Effector CD4-positive, alpha-beta T cell (primary cell): ENCODE measurements at places on chromosomes 5 and 9.

DNA sequence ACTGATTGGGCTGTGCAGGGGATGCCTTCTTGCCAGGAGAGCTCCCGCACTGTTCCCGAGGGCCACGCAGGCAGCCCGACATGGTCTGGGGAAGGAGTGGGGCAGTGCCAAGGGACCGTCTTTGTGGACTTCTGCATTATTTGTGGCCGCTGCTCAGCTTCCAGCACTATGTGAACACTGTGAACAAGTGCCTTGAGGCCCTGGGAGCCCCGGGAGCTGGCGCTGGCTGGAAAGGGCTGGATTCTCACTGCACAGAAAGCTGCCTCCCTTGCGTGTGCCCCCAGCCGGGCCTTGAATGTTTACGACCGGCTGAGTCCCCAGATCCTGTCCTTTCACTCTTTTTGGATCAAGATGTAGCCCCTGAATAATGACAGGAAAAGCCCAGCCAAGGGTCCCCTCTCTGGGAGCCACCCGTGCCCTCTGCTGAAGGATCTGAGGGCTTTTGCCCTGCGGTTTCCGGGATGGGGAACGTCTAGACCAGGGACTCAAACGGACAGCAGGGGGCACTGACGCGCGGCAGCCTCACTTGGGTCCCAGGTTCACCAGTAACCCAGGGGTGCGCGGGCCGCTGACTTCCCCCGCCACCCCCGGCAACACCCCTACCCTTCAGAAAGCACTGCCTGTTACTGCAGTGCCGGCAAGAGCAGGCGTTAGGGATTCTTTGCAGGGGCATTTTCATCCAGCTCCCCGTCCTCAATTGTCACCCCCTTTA lies 98.9 kb upstream of the FCN2 start:
- no peak for DNase-seq

GRCh38 chr9:75046725-75047345 lies 18.7 kb upstream of the CARNMT1 start:
- DNase-seq, result no peak

GRCh38 chr9:70259512-70259802 lies 679 bp downstream of the SMC5 start:
- no peak for DNase-seq

DNA sequence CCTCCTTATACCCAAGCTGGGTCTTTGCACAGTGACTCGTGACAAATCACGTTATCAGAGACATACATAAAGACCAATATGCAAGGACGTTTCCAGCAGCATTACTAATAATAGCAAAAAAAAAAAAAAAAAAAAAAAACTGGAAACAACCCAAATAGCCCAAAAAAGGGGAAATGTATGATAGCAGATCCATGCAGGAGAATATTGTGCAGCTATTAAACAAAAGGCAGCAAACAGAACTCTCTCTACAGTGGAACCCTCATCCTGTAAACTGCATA lies 37.7 kb downstream of the C5orf15 start:
- no peak for DNase-seq

GRCh38 chr9:76177931-76178330 lies 216.3 kb downstream of the RFK start:
- no peak for DNase-seq

DNA sequence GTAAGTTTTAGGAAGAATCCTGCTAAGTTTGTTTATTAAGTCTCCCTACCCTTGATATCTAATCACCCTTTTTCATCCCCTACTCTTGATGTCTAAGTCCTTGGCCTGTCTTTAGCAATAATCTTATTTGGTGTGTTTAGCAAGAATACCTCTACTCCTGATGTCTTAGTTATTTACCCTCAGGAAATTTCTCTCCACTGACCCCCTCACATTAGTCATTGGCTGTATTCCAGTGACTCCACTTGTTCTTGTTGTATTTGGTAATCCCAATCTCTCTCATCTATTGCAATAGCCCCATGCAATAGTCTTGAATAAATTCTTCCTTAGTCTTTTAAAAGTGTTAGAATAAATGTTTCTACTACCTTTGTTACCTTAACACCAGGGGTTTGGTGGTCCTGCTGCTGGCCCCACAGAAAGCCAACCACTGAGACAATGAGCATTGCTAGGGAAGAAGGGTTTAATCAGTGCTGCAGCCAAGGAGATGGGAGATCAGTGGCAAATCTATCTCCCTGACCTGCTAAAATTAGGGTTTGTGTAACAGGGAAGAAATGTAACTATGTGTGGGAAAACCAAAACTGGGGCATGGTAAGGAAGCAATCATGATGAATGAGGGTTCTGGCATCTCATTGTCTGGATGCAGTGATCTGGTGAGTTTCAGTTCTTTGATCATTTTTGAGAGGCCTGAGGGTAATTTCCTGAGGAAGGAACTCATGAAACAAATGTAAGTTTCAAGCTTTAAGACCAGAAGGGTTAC lies 236.4 kb upstream of the DAB2 start:
- no peak for DNase-seq

GRCh38 chr5:67538855-67539506 lies 342.4 kb upstream of the CD180 start:
- no peak for DNase-seq

DNA sequence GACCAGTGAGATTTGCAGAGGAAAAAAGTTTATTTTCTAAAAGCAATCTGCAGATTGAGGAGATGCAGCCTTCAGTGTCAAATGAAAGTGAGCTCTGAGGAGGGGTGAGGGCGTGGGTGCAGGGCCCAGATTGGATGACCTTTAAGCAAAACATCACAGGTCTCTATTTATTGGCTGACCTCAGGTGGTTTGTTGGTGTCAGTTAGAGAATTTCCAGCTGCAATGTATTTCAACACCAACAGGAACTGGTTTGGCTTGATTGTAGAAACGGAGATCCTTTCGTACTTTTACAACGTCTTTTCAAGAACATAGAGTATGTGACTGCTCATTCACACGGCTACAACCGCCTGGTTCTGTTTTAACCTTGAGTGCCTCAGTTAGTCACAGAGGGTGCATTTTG lies 1069.1 kb downstream of the EFNA5 start:
- DNase-seq, result no peak

DNA sequence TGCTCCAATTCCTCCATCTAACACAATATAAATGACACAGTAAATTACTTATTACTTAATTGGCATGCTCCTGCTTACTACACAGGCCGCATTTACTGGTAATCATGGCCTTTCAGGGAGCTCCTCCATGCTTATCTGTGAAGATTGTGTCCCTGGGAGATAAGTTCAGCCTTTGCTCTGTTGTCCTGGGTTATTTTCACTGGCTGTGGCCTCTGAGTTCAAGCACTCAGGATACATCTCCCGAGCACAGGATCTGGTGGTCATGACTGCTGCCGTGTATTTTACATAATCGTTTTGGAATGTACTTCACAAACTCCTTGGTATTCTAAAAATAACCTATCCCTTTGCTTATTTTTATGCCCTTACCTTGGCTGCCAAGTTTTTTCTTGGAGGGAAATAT lies 215.7 kb downstream of the ICE1 start:
- DNase-seq, result no peak

DNA sequence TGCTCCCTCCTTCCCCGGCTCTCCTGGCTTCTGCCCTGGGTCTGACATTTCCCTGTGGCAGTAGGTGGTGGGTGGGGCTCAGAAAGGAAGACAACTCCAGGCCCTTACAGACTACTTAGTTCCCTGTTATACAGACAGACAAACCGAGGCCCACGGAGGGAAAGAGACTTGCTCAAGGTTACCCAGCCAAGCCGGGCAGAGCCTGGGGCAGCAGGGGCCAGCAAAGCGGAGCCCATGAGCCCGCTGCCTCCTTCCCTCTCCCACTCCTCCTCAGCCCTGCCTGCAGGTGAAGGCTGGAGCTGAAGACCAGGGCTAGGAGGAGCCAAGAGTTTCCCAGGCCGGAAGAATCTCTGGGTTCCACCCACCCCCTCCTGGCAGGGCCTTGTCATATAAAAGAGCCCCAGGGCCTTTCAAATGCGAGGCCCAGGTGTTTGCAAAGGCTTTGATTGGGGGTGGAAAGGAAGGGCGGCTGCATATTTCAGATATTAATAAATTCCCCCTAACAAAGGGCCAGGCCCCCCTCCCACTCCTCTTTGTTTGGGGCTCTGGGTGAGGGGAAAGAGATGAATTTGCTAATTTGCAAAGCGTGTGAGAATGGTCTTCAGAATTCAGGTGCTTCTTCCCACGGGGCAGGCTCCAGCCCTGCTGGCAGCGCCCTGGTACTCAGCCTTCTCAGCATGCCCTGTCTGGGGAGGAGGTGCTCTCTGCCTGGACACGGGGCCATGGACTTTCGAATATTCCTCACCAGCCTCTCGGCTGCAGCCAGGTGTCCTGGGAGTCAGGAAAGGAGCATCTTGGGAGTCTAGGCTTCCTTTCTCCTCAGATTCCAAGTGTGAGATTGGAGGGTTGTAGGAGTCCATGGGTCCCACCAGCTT lies 21.5 kb downstream of the SLC6A7 start:
- no peak for DNase-seq

GRCh38 chr9:80951675-80952074 lies 737.7 kb downstream of the TLE1 start:
- DNase-seq, result no peak

GRCh38 chr9:132239999-132240840 lies 78.4 kb downstream of the NTNG2 start:
- no peak for DNase-seq

DNA sequence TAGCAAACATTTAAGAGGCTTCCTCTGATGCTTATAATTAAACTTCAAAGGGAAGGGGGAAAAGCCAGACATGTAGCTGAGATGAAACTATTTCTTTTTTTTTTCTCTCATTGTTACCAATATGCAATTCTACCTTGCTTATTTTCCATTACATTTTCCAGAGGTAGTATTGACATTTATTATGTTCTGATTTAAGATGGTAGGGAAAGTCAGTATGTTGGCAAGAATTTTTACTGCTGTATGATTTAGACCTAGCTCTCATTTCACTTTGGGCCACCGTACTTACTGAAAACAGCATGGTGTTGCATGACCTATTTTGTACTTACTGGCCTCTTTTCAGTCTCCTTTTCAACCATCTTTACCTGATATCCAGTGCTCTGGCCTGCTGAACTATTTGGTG lies 9.6 kb upstream of the SPINK6 start:
- DNase-seq, result no peak

GRCh38 chr9:97864396-97864795 lies 11.4 kb downstream of the FOXE1 start:
- no peak for DNase-seq

DNA sequence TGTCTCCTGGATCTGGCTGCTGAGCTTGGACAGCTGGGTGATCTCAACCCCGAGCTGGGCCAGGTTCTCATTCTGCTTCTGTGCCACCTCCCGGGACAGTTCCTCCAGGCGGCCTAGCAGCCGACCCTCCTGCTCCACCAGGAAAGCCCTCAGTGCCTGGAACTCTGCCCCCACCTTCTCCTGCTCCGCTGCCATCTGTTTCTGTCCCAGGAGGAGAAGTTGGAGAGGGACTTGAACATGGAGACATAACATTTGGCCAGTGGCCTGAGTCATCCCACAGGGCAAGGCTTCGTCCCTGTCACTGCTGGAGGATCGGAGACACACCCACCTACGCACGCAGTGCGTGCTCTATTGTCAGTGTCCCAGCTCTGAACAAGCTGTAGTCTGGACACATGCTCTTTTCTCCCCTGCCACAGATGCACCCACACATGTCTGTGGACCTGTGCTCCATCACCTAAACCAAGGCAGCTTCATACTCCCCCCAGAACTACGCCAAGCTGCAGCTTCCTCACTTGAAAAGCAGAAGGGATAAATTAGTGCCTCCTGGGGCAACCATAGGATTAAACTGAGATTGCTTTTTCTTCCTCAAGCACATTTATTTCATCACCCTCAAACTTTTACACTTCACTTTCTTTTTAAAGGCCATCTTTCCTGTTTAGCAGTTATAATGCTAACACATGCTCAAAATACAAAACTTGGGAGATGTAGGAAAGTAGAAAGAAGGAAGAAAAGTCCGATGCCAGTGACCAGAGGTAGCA lies 4.9 kb downstream of the TRIM7 start:
- DNase-seq, result no peak

DNA sequence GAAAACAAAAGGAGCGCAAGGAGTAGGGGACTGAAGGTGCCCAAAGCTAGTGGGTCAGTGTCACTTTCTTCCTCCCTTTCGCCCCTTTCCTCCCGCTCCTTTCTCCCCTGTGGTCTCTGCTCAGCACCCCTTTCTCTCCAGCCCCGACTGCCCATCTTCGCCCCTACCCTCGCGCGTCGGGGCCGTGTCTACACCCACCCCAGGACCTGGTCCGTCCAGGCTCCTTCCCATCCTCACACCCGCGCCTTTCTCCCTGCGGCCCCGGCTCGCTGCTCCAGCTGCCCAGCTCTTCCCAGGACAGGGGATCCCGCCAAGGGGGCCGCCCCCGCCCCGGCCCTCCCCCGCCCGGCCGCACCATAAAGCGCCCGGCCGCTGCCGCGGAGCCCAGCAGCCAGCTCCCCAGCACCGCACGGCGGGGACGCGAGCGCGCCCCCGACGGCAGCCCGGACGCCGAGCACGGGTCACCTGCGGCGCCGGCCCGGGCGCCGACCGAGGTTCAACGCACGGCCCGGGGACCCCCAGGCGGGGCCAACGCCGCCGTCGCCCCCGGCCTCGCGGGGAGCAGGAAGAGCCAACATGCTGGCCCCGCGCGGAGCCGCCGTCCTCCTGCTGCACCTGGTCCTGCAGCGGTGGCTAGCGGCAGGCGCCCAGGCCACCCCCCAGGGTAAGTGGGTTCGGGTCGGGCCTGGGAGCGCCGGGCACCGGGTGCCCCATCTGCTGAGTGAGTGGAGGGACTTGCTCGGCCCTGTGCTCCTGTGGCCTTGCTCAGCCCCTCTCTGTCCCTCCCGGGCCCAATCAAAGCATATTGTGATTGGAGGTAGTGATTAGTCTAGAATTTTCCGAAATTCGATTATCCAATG lies at the start of gene THBS4:
Gene THBS4 (plus strand): TSS at position 387 of the 860 bp plus-strand sequence. CDS start 190 bp downstream, at position 577.
- no peak for DNase-seq

- DNase-seq, result no peak
These were observed 30.0 kb upstream of the TRIO start for GRCh38 chr5:14112998-14113652.

GRCh38 chr5:50684721-50685120 lies 18.3 kb downstream of the PARP8 start:
- DNase-seq, result no peak

DNA sequence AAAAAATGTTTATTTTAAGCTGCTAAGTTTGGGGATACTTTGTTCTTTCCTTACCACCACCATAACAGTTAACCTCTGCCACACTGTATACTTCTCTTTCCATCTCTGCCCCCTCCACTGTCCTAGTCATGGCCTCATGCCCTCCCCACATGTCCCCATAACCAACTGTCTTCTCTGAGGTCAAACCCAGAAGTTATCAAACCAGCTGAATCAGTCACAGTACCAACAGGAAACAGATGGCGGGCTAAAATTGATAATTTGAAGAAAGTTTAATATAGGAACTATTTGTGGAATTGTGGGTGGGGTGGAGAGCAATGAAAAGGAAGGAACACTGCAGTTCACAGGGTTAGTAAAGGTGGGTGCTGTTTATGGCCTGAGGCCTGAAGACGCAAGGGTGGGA lies 5.7 kb upstream of the DCTN4 start:
- DNase-seq, result no peak

- DNase-seq, result no peak
These were observed 4.6 kb upstream of the ZNF608 start for GRCh38 chr5:124751031-124751430.
